ENCODE measurements at places on chromosomes 2 and 18. TPM values are rescaled to one million over a fixed set of nuclear protein-coding genes. Genes with fewer than 3 reads are reported as not detected.
A peak's percentile ranks its signal among the peaks of the same experiment; 100 is the strongest.

The SPR gene
- total RNA-seq = 1.8 TPM

The PFN4 gene
- 0.90 TPM for total RNA-seq

The DUSP19 gene
- 2.8 TPM for total RNA-seq

- H3K27ac ChIP-seq = no peak overlapping the region
- DNase-seq = no peak
- peaks cover 38% of the 10 kb centered on the region for H3K27me3 ChIP-seq
- H3K36me3 ChIP-seq = no peaks in the 10 kb centered on the region
- no peak overlapping the region for H3K4me3 ChIP-seq
Observed at GRCh38 chr2:10863837-10864236, 47.9 kb upstream of the KCNF1 start.

GRCh38 chr2:111663471-111664274 lies 220.3 kb downstream of the ANAPC1 start:
- DNase-seq = no peak
- H3K27ac ChIP-seq = no peak overlapping the region
- H3K27me3 ChIP-seq = no peaks in the 10 kb centered on the region
- H3K36me3 ChIP-seq = no peaks in the 10 kb centered on the region

GRCh38 chr2:86035883-86036668 lies 69.6 kb downstream of the POLR1A start:
- no peaks in the 10 kb centered on the region for H3K27me3 ChIP-seq
- peaks cover 66% of the 10 kb centered on the region for H3K36me3 ChIP-seq
- H3K4me3 ChIP-seq = peak overlapping the region; percentile 4
- peak overlapping the region; percentile 89 for H3K27ac ChIP-seq

DNA sequence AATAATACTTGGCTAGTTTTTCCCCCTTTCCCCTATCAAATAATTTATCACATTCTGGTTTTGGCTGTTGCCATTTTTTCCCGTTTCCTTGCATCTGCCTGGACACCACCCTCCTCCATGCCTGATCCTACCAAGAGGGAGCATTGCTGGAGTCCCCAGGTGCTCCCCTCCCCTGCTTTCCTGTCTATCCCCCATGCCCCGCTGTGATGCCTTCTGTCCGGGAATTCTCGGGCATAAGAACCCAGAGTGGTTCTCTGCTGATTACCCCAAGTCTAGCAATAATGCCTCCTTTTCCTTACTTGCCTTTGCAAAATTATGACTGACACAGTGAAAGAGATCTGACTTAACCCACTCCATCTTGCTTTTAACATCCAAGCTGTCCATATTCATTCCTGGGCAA lies 248.0 kb upstream of the PXDN start:
- no peaks in the 10 kb centered on the region for H3K36me3 ChIP-seq
- no peak overlapping the region for H3K27ac ChIP-seq
- DNase-seq = no peak
- H3K4me3 ChIP-seq = no peak overlapping the region
- no peaks in the 10 kb centered on the region for H3K27me3 ChIP-seq

Data from thymus (tissue), 14 donors.